ENCODE measurements at places on chromosomes 16 and 17.
A peak's percentile ranks its signal among the peaks of the same experiment; 100 is the strongest.

- peak; percentile 49 for DNase-seq
Measured at GRCh38 chr17:18004345-18004744, 31.7 kb downstream of the DRC3 start.

- no peak for DNase-seq
Measured at GRCh38 chr17:33342025-33342424, 48.9 kb upstream of the ASIC2 start.

DNA sequence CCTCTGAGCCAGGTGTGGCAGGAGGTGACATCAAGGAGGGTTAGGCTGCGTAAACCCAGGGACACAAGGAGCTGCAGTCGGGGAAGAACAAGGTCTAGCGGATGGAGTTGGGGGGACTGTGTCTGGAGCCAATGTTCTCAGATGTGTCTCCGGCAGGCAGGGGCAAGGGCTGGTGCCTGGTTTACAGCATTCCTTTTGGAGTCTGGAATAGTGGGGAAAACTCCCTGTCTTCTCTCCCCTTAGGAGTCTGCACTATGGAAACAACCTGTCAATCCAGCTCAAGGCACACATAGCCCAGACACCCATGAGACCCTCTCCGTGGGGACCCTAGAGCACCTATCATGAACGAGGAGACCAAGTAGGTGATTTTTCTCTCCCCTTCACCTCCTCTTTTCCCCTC is 27.5 kb downstream of the NLRC5 start:
- DNase-seq, result no peak

- DNase-seq, result no peak
Measured at GRCh38 chr16:79887541-79888540, 287.3 kb upstream of the MAF start.

GRCh38 chr16:83799336-83799735 is 8.4 kb upstream of the HSBP1 start:
- DNase-seq, result no peak

GRCh38 chr16:58243528-58244004 is 45.7 kb upstream of the CSNK2A2 start:
- DNase-seq, result no peak

DNA sequence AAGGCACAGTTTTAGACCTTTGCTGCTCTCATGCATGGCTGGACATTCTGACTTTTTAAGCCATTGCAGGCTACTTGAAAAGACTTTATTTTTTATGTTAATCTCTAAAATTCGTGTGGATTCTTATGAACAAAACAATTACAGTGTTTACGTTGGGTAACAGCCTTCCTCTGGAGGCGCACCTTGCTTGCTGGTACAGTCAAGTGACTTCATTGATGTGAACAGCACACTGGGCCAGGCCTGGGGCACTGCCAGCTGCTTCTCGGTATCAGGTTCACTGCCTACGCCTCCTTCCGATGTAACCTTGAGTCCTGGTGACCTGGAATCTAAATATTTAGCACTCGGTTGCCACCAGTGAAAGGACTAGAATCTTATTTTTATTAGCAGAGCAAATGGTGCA is 27.8 kb downstream of the MARCHF10 start:
- no peak for DNase-seq

GRCh38 chr17:28925912-28926365 is 23.1 kb upstream of the DHRS13 start:
- DNase-seq, result no peak
